ENCODE measurements at places on chromosomes 3 and 15.

GRCh38 chr3:196220587-196220986 lies 4.3 kb downstream of the SLC51A start:
- DNase-seq, result no peak

DNA sequence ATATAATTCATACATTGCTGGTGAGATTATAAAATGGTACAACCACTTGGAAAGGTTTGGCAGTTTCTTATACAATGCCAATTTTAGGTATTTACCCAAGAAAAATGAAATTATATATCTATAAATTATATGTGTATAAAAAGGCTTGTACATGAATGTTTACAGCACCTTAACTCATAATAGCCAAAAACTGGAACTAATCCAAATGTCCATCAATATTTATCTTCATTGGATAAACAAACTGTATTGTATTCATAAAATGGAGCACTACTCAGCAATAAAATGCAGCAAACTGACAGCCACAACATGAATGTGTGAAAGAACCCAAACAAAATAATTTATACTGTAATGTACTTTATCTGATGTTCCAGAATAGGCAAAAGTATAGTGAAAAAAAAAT lies 33.6 kb upstream of the EIF5A2 start:
- no peak for DNase-seq

DNA sequence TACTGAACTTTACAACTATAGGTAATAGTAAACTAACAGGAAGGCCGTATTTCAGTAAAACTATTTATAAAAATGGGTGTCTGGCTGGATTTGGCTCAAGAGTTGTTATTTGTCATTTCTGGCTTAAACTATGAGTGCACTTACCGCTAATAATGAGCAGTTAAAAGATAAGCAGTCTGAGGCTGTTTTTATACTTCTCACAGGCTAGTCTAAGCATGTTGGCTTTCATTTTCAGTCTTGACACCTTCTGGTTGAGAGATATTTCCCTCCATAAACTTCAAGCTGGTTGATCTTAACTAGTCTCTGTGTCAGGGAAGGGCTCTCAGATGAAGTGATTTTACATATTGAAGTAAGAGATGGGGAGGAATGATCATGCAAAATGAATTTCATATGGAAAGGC lies 96.1 kb downstream of the RSRC1 start:
- no peak for DNase-seq

GRCh38 chr3:17551333-17551732 lies 191.1 kb downstream of the TBC1D5 start:
- no peak for DNase-seq

DNA sequence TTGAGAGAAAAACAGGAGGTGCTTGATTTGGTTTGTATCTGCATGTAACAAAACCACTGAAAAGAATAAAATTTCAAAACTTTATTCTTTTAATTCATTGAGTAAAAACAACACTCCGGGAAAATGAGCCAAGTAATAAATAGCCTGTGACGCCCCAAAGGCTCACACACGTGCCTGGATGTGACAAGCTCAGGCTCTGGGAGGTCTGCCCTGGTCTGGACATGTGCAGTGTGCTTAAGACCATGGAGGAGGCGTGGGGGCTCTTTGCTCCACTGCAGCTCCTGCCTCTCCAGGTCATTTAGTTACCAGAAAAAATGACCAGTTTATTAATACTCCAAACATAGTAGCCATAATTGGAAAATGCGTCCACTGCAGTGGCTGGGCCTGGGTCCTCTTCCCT lies 8.6 kb upstream of the NME9 start:
- DNase-seq, result no peak

GRCh38 chr15:52039925-52040781 lies 21.1 kb downstream of the MAPK6 start:
- DNase-seq, result no peak

DNA sequence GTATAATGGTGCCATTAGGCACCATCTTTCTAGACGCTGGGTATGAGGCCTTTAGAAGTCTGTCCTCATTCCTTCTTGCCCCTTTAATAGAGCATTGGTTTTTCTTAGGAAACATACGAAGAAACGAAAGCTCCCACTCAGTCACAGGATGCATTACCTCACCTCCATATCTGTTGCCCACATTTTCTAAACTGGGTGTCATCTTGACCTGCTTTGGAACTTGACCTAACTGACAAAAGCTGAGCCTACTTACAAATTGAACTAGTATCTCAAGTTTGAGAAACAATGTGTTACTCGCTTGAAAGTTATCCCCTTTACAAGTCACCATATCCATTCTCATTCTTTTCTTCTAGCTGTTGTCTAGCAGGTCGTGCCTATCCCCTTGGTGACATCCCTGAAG lies 102.7 kb downstream of the VPS8 start:
- DNase-seq, result no peak

DNA sequence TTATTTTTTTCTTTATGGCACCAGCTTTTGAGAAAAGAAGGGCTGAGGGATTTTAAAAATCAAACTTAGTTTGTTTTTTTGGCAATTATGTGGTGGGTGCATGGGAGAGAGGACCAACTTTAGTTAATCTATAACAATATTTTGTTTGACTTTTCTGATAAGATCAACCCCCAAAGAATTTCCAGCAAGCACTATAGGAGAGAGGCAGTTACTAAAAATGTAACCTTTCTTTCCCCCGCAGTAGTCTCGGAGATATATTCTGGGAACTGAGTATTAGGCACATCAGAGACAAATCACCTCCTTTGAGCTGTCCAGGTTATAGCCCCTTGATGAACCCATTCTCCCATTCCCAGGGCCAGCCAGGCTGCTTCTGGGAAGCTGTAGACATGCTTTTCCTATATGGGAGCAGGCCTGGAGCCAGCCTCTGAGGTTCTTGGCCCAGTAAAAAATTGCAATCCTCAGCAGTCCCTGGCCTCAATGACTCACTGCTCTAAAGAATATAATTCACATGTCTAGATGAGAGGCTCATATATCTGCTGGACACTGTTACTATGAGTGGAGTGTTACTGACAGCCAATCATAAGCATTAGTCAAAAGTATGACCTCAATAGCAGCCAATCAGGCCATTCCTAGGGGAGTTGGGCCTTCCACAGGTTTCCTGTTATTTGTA lies 138.3 kb upstream of the AGBL1 start:
- no peak for DNase-seq

GRCh38 chr3:108378153-108378951 lies 82.0 kb downstream of the HHLA2 start:
- no peak for DNase-seq

- no peak for DNase-seq
Measured at GRCh38 chr3:177282119-177282655, 84.9 kb upstream of the TBL1XR1 start.

DNA sequence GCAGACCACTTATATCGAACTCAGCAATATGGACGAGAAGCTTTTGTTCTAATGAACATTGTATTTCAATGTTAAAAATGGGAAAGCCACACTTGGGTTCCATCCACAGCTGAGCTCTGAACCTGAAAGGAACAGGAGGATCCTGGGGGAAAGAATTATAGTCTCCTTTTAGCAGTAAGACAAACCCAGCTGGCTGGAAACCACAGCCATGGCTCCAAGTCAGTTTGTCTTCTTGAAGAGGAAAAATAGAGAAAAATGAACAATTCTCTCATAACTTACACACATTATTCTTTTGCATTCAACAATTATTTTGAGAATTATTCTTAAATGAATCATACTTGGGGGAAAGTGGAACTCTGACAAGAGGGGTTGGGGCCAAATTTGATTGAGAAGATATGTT lies 149.2 kb upstream of the VEPH1 start:
- no peak for DNase-seq

DNA sequence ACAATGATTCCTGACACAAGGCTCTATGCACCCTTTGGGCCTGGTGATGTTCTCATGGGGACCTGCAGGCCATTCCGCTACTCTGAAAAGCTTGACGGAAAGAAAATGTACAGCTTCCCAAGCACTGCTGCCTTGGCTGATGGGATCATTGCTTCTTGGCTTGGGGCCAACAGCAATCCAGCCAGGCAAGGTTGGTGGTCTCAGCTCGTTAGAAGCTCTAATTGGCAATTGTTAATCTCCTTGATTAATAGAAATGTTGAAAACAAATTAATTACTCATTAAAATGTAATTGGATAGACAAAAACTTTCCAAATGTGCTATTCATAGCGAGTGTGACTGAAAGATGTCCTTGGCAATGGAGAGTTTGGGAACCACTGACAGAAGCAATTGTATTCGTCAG lies 16.3 kb upstream of the MYZAP start:
- no peak for DNase-seq

GRCh38 chr3:11616551-11616950 lies 27.2 kb downstream of the VGLL4 start:
- DNase-seq, result no peak

- no peak for DNase-seq
Measured at GRCh38 chr3:123070510-123070909, 3.7 kb downstream of the PDIA5 start.

- no peak for DNase-seq
Measured at GRCh38 chr3:165491487-165491886, 295.3 kb upstream of the SLITRK3 start.

- no peak for DNase-seq
Measured at GRCh38 chr15:80240276-80240675, 11.7 kb downstream of the CTXND1 start.

GRCh38 chr3:43862470-43862869 lies 171.7 kb downstream of the ABHD5 start:
- no peak for DNase-seq

DNA sequence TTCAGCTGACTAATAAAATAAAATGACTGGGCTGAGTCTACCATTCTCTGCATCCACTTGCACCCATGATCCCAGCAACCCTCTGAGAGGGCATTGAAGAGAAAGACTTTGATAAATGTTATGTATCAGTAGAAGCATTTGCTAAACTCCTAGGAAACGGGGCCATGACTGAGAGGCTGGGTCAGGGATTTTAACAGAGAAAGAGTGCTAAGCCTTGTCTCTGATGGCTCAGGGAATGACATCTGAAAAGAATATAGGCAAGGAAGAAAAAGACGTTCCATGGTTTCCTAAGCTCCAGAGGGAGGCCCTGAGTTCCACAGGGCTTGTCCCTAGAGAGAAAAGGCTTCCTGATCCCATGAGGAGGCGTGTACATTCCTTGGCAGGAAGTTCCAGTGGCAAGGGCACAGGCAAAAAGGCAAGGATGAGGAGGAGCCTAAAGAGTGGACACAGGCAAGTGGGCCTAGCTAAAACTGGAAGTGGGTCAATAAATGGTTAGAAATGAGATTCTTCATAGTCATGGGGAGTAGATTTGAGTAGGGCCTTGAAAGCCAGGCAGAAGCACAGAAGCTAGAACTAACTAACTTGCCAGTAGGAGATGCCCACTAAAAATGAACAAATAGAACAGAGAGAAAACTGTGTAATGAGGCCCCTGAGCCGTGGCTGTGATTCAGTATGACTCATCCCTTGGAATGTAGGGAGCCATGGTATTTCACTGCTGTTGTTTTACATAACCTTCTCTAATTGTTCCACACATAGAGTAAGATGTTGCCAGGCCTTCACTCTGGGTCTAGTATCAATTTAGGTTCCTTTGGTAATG lies 44.9 kb upstream of the MANF start:
- DNase-seq, result no peak

- no peak for DNase-seq
Measured at GRCh38 chr15:28125673-28126651, 26.8 kb upstream of the OCA2 start.

DNA sequence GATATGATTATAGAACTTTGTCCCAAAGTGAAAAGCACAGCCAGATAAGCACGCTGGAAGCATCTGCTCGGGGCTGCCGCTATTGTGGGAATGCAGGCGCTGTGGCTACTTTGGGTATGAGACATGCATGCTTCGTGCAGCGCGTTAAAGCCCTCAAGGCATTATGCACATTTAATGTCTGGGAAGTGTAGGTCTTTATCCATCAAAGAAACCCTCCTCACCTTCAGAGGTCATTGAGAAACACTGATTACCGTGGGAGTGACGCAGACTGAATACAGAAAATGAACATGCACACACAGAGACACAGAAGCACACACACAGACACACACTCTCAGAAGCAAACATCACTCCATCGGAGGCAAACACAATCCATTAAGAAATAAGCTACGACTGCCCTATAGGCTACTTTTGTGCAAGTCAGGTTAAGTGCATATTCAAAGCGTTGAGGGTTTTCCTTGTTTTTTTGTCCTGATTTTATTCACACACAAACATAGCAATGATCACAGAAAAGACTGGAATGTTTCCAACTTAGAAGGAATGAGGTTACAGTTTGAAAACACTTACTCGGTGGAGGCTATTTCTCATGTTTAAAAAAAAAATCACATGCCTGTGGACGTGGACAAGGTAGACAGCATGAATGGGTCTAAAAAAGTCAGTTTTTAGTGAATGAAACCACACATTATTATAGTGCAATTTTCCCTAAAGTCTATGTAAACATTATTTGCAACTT lies 68.5 kb downstream of the PLCH1 start:
- no peak for DNase-seq

DNA sequence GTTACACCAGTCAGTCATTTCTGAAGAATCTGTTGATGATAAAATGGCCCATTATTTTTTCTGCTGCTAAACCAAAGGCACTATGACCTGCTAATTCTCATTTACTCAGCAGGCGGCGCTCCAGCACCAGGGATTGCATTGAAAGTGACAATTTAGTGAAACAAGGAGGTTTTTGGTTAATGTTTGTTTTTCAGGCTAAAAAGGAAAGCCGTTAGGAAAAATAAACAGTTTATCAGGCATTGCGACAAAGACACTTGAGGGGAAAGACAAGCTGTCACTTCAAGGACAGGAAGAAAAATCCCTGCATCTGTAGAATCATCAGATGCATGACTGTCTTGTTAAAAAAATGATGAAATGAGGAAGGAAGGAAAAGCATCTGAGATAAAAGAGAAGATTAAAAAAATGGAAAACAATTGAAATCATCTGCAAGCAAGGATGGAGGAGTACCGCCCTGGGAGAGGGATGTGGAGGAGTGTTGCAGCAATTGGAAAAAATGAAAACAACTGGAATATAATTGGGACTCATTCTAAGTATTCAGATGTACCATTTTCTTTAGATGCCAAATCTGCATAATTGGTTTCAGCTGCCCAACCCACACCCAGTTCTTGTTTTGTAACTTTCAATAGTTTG lies 54.0 kb downstream of the NR1D2 start:
- DNase-seq, result peak; percentile 39

DNA sequence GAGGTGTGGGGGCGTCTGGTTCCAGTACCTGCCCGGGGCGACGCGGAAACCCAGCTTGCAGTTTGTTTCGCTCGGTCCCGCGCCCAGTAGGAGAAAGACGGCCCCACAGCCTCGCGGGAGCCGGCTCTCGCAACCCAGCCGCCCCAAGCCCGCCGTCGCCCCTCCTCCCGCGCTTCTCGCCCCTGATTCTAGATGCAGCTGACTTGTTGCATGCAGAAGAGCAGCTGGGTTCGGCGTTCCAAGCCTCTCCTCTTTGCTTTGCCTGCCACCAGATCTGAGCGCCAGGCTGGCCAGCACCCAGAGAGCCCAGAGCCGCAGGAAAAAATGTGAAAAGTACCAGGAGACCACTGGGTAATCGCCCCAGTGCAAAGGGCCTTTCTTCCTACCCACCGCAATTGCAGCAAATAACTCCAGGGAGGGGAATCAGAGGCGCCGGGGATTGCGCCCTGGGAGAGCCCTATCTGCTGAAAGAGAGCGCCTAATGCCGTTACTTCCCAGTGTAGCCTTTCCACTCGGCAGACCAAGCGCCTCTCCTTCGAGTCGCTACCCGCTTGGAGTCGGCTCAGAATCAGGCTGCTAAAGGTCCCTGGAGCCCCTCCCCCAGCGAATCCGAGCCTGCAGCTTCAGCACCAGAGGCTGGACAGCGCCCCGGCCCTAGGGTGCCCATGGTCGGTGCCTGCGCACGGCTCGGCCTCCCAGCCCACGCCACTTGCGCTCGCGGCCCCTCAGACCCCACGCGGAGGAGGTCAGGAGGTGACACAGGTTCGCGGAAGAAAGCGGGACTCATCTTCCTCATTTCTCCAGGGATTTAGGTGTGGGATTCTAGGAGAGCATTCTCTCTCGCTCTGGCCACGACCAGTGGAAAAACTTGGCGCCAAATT lies 15.7 kb upstream of the AEN start:
- DNase-seq, result peak; percentile 43
